ENCODE measurements at places on chromosomes 4 and X.

- DNase-seq = no peak
Measured at GRCh38 chr4:18559492-18559891, 537.9 kb upstream of the LCORL start.

DNA sequence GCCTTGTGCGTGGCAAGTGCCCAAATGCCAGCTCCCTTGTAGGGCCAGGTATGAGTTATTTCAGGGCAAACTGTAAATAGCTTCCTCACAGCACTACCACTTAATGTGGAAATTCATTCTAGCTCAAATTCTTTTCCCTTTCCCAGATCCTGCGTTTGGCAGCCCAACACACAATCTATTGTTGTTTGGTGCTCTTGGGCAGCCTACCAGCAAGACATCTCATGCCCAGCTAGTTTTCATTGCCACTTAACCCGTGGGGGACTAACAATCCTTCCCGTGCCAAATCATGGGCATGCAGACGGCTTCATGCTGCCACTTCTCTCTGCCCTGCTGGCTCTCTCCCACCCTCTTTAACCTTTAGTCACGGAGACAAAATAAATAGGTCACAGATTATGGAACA, 454.2 kb downstream of the GRIA2 start:
- DNase-seq = no peak

DNA sequence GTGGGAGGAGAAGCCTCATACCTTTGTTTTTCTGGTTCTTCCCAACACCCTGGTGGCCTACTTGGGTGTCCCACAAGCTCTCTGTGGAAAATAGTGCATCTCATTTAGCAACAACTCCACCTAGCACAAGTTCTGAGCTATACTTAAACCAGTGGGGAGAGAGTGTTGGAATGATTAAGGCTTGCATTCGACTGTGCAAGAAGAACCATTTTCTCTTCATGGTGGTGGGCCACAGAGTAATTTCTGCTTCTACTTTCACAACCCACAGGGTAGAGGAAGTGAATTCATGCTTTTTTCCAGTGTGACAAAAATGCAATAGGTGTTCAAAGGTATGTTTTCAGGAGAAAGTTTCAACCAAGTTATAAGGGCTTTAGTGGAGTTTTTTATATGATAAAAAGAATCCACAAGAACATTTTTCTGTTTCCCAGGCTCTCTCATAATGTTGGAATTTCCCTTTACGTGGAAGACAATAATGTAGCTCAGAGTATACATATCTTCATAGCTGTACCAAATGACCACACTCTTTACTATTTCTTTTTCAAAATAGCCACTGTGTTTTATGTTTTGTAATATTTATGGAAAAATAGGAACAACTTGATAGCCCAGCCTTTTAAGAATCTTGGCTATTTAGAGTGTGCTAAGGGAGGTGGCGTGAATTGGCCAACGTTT, 80.3 kb upstream of the HHIP start:
- no peak for DNase-seq

DNA sequence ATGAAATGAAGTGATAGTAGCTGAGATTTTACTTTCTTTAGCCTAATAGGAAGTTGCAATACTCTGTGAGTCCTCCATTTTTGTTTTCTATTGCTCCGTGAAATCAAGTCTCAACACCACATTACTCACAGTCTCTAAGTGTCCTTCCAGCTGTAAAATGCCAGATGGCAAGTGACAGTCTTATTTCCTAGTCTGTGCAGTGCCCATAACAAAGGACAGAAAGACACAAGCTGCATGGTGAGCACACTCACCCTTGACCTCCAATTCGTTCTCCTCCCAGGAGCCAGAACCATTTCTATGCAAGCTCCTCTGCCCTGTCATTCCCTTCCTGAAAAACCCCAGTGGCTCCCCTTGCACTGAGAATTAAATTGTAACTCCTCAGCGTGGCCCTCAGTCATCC, 101.6 kb downstream of the PARM1 start:
- no peak for DNase-seq

DNA sequence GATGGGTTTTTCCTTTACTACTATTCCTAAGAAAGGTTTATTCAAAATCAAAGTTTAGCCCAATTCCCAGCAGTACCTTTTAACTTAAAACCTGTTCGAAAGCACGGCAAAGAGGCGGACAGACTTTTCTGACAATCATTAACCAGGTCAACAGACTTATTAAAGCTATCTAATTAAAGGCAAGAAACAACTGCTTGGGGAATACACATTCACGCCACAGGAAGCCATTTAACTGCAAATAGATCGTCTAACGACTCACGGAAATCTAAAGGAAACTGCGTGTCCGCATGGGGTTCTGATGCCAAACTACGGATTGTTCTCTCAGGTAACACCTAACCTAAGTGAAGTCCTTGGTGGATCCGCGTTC, 663 bp upstream of the USP53 start:
- no peak for DNase-seq

DNA sequence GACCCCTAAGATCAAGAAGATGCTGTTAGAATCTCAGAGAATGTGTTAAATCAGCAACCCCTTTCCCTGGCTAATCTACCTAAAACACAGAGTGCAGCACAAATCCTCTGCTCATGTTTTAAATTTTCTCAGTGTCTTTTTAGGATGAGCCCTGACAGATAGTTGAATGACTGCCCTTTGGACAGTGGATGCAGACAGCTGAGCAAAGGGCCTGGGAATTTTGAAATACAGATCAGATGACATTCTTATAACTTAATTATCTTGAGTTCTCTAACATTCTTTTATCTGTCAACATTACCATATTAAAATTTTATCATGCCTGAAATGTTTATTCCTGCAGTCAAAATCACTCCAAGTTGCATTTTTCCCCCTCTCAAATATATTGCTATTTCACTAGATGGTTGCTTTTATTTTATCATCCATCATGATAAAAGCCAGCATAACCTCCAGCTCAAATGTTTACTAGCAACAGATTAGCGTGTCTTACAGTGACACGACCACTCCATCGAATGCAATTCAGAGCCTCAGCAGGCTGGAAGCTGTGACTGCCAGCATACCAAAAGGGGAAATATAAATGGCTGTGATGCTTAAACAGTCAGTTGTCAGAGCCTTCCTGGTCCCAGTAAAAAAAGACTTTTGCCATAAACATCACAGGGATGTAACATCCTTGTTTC, 22.8 kb upstream of the ARHGAP24 start:
- no peak for DNase-seq

Data from NCI-H187 treated with DMSO at 0.1 percent for 48 hours (cell line).